ENCODE measurements at places on chromosomes 4 and X.

- no peak for DNase-seq
Measured at GRCh38 chrX:44674906-44675305, 132.2 kb upstream of the FUNDC1 start.

GRCh38 chr4:147029296-147029695 lies 83.6 kb upstream of the TTC29 start:
- no peak for DNase-seq

DNA sequence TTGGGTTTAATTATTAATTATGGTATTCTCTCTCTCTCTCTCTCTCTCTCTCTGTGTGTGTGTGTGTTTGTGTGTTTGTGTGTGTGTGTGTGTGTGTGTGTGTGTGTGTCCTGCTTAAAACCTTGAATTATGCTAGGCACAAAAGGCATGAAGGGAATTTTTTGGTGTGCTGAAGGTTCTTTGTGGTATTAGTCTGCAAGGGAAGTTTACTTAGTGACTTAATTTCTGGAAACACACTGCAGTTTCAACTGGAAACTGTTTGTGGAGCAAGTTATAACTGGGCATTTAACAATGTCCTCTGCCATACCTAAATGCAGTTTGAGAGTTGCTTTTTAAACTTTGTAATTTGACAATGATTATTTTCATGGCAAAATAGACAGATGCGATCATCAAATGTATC lies 111.7 kb downstream of the FRMPD4 start:
- DNase-seq: no peak

GRCh38 chr4:76061982-76062381 lies 12.5 kb upstream of the ART3 start:
- DNase-seq: no peak

Data from activated CD4-positive, alpha-beta T cell treated with anti-CD3 and anti-CD28 coated beads, Interleukin-2, amount 50 U/mL, for 16 hours (primary cell).